ENCODE measurements at places on chromosomes 5 and 9.

- no peak for DNase-seq
Observed at GRCh38 chr5:93382188-93382825, 198.7 kb downstream of the NR2F1-AS1 start.

- no peak for DNase-seq
Observed at GRCh38 chr9:109574061-109574882, 76.2 kb upstream of the PTPN3 start.

DNA sequence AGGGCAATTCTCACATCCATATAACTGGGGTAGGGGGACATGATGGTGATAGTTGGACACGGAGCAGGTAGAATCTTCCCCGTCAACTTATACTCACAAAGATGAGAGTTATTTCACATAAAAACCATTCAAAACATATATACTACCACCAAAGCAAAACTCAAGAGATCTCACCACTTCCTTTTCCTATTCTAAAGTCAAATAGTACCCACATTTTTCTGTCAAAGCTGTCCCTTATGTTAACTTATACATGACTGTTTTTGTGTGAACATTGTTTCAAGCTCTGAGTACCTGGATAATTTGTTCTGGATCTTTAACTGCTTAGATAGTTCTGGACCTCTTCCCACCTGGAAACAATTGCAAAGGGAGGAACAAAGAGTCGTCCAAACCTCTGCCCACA is 95.5 kb upstream of the MAN2A1 start:
- DNase-seq: no peak

DNA sequence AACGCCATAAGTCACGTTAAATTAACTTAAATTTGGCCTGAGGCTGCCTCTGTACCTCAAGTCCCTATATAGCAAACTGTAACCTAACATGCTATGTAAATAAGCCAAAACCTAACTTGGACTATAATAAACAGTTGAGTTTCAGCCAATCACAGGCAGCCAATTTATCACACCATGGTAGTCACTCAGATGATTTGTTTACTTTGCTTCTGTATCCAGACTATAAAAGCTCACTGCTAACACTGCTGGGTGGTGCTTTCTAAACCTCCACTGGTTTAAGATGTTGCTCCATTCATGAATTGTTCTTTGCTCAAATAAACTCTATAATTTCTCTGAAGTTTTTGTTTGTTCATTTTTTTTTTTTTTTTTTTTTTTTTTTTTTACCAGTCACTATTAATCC is 62.8 kb downstream of the TRPM3 start:
- DNase-seq: no peak

- no peak for DNase-seq
Observed at GRCh38 chr5:174745590-174746103, 21.3 kb downstream of the MSX2 start.

DNA sequence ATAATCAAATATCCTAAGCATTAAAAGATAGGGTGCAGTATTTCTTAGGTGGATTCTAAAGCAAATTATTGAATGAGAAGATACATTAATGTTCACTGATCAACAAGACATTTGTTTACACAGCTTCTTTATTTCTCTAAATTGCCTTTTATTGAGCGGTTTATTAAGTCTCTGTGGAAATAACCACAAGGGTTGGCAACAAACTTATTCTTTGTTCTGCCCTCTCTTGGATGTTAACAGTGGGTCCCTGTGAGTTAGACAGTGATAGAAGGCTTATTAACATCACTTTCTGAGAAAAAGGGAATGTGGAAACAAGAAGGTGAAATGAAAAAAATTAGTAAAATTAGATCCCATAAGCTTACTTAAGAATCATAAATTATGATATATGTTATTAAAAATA is 82.7 kb upstream of the C6 start:
- DNase-seq: no peak

DNA sequence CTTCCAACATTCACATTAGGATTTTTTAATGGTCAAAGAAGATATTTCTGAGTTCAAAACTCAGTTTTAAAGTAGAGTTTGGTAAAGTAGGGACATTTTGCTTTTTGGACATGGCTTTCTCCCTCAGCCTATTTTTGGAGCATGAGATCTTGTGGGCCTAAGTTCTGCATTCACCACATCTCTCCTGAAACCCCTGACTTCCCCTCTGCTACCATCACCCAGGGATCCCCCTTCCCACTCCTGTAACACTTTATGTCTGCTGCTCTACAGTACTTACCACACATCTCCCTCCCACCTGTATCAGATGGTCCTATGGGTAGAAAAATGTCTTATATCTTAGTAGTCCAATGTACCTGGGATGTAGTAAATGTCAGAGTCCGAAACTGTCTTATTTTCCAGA is 48.2 kb upstream of the JAK2 start:
- DNase-seq: no peak

DNA sequence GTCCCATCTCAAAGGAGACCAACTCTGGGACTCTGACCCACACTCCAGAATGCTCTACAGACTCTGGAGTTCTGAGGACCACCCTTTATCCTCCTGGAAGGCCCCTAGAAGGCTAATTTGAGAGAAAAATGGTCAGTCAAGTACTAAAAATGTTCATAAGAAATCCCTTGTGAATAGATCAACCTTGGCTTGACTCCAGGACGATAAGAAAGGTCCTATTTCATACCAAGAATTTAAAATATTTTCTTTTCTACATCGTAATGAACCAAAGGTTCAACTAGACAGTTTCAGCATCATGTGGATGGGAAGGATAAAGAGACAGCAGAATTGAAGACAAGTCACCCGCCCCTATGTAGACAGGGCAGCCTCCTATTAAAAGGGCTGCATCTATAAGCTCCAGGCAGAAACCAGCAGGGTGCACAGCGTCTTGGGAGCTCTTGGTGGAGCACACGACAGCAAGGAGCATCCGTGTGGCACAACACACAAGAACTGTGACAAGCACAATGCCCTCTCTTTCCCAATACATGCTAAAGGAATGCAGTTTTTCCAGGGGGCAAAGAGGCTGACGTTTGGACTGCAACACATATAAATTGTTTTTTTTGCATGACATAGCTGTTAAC is 38.3 kb downstream of the RASEF start:
- no peak for DNase-seq

DNA sequence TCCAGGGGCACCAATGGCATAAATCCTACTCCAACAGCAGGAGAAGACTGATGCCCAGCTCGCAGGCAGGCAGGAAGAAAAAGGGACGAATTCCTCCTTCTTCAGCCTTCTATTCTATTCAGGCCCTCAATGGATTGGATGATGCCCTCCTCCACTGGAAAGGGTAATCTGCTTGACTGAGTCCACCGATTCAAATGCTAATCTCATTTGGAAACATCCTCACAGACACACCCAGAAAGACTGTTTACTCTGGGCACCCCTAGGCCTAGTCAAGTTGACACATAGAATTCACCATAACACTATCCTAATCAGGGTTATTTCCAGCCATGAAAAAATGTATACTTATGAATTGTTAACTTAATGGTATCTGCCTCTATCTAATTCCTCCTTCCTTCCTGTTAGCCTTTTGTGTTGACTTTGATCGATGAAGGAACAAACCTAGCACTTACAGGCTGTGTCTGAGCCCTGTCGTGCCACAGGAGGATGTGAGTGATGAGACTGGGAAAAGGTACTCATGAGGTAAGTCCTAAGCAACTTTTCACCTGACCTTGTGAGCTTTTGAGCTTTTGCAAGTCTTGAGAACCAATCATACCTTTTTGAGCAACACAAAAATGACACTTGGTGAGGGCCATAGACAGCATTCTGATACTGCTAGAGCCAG is 36.5 kb downstream of the FOXD1 start:
- no peak for DNase-seq

GRCh38 chr5:147484708-147485020 is 25.2 kb downstream of the DPYSL3 start:
- DNase-seq: no peak

- no peak for DNase-seq
Observed at GRCh38 chr9:34292552-34292951, 36.5 kb downstream of the KIF24 start.

GRCh38 chr5:71771191-71771590 is 52.1 kb downstream of the CARTPT start:
- no peak for DNase-seq

DNA sequence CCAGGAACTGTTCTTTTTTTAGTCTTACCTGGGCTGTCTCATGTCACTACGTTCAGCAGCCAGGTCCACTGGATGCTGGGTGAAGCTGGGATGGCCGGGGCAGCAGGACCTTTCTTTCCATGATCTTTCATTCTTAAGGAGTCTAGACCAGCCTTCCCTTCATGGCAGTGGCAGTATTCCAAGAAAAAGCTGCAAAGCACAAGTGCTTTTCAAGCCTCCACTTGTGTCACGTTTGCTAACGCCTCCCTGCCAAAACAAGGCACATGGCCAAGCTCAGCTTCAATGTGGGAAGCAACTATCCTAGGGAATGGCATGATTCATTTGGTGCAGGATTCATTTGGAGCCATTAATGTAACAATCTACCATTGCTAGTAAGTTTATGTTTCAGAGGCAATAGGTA is 94.8 kb downstream of the RCL1 start:
- DNase-seq: no peak

GRCh38 chr5:136957428-136957827 is 541.7 kb downstream of the SPOCK1 start:
- no peak for DNase-seq

DNA sequence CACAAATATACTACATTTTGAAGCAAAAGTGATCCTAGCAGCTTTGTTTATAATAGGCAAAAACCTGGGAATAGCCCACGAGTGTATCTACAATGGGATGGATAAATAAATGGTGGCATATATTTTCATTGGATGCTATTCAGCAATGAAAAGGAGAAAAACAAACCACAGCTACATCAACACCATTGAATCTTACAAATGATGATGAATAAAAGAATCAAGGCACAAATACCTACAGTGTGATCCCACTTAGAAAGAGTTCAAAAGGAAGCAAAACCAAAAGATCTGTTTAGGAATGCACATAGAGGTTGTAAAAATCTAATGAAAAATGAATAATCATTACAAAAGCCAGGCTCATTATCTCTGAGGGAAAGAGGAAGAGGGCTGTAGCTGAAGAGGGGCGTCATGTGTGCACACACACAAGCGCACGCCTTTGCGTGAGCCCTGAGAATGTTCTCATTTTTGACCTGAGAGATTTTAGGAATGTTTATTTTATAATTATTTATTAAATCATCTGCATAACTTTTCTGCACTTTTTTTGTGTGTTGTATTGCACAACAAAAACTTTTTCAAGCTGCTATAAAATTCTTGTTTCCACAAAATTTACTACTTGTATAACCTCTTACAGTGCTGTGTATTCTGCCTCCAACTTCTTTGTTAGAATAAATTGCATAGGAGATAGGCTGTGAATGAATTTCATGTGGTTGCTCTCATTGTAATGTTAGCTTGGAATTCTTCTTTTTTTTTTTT is 5.9 kb upstream of the RHOBTB3 start:
- no peak for DNase-seq
